ENCODE measurements at places on chromosomes 7 and 10.

- no peak for DNase-seq
Observed at GRCh38 chr7:7090460-7090859, 91.9 kb upstream of the C1GALT1 start.

GRCh38 chr7:22962775-22963350, 51.1 kb downstream of the HYCC1 start:
- no peak for DNase-seq

DNA sequence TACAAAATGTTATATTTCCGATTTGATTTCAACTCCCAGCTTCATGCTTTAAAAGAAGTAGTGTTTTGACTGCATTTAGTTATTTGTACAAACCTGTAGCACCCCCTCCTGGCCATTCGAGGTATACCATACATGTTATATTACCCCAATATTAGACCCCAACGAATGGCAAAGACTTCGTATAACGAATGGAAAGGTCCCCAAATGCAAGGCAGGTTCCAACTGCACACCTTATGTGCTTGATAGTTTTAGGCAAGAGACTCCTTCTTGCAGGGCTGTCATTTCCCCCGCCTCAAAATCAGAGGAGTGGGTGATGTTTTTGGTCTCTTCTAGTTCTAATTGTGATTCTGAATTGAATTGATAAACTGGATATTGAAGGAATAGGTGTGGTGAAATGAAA, 101.1 kb upstream of the TARP start:
- DNase-seq, result peak; percentile 72

DNA sequence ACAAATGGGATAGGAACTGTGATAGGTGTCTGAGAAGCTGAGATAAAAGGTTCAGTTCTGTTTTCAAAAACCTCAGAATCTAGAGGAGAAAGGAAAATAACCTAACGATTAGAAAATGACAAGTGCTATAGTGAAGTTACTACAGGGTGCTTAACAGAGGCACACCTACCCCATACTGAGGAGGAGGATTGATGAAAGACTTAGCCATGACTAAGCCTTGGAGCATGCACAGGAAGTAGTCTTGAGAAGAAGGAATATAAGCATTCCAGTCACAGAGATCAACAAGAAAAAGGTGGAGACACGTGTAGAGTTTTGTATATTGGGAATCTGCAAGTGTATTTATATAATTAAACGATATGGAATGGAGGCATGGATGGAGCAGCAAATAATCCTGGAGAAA, 1225.5 kb upstream of the CELF2 start:
- DNase-seq, result no peak

DNA sequence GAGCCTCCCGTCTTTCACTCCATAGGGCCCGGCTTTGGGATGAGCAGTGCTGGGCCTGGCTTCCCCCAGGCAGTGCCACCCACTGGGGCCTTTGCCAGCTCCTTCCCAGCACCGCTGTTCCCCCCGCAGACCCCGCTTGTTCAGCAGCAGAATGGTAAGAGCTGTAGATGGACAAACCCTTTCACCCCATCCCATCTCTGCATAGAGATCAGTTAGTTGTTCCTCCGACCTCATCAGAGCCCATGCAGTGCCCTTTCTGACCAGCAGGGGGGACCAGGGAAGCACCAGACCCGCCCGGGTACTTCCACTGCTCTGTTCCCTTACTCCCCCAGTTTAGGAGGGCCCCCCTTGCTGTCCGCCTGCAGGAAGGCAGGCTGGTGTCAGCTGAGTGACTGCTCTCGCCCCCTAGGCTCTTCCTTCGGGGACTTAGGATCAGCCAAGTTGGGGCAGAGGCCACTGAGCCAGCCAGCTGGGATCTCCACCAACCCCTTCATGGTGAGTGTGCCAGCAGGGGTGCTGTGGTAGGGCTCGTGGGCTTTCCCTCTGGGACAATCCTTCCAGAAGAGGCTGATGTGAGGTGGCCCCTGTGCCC, 9.8 kb downstream of the SAP25 start:
- DNase-seq, result peak; percentile 86

All from CD4-positive, alpha-beta T cell treated with Interleukin-21 for 1 hour (primary cell).